Ascending aorta (tissue), 2 donors: ENCODE measurements at places on chromosomes 12 and 14.

GRCh38 chr14:64509036-64509435, 4.5 kb downstream of the ZBTB1 start:
- no peak overlapping the region for H3K4me3 ChIP-seq
- H3K27me3 ChIP-seq = no peaks in the 10 kb centered on the region
- no peak overlapping the region for H3K27ac ChIP-seq
- H3K36me3 ChIP-seq = no peaks in the 10 kb centered on the region
- peaks cover 3% of the 10 kb centered on the region for H3K4me1 ChIP-seq

DNA sequence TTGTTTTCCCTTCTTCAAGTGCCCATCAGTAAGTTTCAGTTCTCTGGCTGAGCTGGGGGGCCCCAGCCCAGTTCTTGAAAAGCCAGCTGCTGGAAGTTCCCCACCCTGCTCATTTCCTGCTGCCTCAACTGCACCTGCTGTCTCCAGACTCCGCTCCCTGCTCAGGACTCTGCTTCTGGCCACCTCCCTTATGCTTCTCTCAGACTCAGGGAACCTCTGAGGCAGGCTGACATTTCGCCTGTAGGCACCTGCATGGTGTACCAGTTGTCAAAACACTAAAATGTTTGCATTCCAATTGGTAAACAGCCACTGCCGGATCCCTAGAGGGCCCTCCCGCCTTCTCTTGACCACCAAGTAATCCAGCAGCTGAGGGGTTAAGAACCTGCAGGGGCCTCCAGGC, 136.5 kb upstream of the VRK1 start:
- no peak overlapping the region for H3K4me3 ChIP-seq
- no peaks in the 10 kb centered on the region for H3K4me1 ChIP-seq
- DNase-seq = no peak

GRCh38 chr12:54463034-54463433, 10.4 kb downstream of the GTSF1 start:
- H3K36me3 ChIP-seq = no peaks in the 10 kb centered on the region
- no peak overlapping the region for H3K27ac ChIP-seq
- no peaks in the 10 kb centered on the region for H3K4me1 ChIP-seq
- no peaks in the 10 kb centered on the region for H3K27me3 ChIP-seq

GRCh38 chr12:90262251-90262650, 553.6 kb upstream of the ATP2B1 start:
- no peak overlapping the region for H3K4me3 ChIP-seq
- H3K4me1 ChIP-seq = no peaks in the 10 kb centered on the region
- H3K36me3 ChIP-seq = no peaks in the 10 kb centered on the region
- no peaks in the 10 kb centered on the region for H3K27me3 ChIP-seq
- no peak overlapping the region for H3K27ac ChIP-seq

GRCh38 chr12:108079721-108080120, 49.4 kb upstream of the WSCD2 start:
- H3K36me3 ChIP-seq = no peaks in the 10 kb centered on the region
- no peaks in the 10 kb centered on the region for H3K4me1 ChIP-seq
- no peak overlapping the region for H3K4me3 ChIP-seq
- no peak for DNase-seq

GRCh38 chr12:120229071-120229486, 28.2 kb upstream of the RPLP0 start:
- peaks cover 11% of the 10 kb centered on the region for H3K36me3 ChIP-seq
- H3K27ac ChIP-seq = peak overlapping the region; percentile 90
- no peak for DNase-seq

GRCh38 chr12:51868821-51869495, 18.9 kb upstream of the ANKRD33 start:
- no peak for DNase-seq
- no peak overlapping the region for H3K27ac ChIP-seq
- H3K4me3 ChIP-seq = peak overlapping the region; percentile 65
- peaks cover 11% of the 10 kb centered on the region for H3K4me1 ChIP-seq
- no peaks in the 10 kb centered on the region for H3K36me3 ChIP-seq

DNA sequence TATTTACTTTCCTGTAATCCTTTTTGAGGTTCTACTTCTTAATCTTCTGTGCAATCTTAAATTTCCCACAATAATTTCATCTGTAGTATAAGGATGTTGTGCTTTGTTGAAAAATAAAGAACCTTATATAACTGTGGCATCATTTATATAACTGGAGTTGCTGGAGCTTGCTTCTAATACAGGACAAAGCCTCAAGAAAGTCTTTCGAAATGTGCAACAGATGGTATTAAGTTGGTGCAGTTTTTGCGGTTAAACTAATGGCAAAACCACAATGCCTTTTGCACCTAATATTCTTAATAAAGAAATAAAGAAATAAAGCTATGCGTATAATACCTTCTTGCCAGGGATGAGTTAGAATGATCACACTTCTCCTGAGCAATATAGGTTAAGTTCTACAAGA, 180.0 kb downstream of the KITLG start:
- no peaks in the 10 kb centered on the region for H3K27me3 ChIP-seq
- H3K4me3 ChIP-seq = no peak overlapping the region
- no peaks in the 10 kb centered on the region for H3K36me3 ChIP-seq
- no peak overlapping the region for H3K27ac ChIP-seq

DNA sequence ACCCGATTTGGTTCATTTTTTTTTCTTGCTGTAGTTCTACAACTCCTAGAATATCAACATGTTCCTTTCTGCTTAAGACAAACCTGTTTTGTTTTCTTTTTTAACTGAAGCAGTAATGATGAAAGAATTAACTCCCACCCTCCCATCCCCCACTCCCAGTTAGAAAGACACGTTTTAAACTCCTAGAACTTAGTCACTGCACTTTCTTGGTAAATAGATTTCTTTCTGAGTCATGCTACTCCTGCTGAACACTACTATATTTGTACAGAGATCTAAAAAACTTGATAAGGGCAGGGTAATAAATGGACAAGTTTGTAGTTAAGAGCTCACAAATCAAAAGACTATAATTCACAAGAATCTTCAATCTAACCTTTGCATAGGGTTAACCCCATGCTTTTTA, 118.9 kb upstream of the PTPRB start:
- H3K4me1 ChIP-seq = no peaks in the 10 kb centered on the region
- H3K27ac ChIP-seq = no peak overlapping the region
- DNase-seq = no peak
- no peaks in the 10 kb centered on the region for H3K36me3 ChIP-seq
- H3K27me3 ChIP-seq = no peaks in the 10 kb centered on the region

DNA sequence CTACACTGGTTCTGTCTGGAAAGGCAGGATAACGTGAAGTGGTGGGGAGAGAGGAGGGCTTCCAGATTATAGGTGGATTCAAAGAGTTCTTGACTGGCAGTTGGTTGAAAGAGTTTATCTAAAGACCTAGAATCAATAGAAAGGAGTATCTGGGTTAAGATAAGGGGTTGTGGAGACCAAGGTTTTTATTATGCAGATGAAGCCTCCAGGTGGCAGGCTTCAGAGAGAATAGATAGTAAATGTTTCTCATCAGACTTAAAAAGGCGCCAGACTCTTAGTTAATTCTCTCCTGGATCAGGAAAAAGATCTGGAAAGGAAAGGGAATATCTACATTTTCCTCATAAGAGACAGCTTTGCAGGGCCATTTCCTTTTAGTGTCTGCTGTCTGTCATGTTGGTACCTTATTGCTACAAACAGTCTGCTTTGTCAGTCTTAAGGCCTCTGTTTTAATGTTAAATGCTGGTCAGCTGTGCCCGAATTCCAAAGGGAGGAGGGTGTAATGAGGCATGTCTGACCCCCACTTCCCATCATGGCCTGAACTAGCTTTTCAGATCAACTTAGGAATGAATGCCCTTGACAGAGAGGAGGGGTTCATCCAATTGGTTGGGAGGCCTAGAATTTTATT, 401.3 kb downstream of the FUT8 start:
- no peaks in the 10 kb centered on the region for H3K27me3 ChIP-seq
- no peaks in the 10 kb centered on the region for H3K36me3 ChIP-seq
- H3K4me1 ChIP-seq = no peaks in the 10 kb centered on the region
- H3K27ac ChIP-seq = no peak overlapping the region
- H3K4me3 ChIP-seq = no peak overlapping the region
- no peak for DNase-seq

GRCh38 chr14:87434680-87435079, 558.3 kb downstream of the GALC start:
- H3K4me3 ChIP-seq = no peak overlapping the region
- H3K36me3 ChIP-seq = no peaks in the 10 kb centered on the region
- H3K27me3 ChIP-seq = no peaks in the 10 kb centered on the region
- DNase-seq = no peak
- H3K4me1 ChIP-seq = no peaks in the 10 kb centered on the region

DNA sequence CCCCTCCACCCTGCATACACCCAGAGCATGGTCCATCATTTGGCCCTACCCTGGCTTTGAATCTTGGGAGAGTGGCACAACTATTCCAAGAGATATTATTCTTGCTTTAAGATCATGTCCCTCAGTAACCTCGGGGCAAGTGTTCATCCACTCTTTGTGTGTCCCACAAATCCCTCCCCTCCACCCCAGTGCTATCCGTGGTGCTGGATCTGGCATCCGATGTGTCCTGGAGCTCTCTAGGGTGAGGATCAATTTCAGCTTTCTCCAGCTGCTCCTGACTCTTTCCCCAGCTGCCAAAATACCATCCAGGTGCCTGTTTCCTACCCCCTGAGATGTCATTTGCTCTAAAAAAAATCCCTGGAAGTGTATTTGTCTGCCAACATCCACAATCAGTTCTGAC, 64.8 kb upstream of the CMKLR1 start:
- no peak overlapping the region for H3K27ac ChIP-seq
- H3K4me1 ChIP-seq = peaks cover 3% of the 10 kb centered on the region
- no peaks in the 10 kb centered on the region for H3K27me3 ChIP-seq
- no peaks in the 10 kb centered on the region for H3K36me3 ChIP-seq
- no peak for DNase-seq

- no peak overlapping the region for H3K27ac ChIP-seq
- H3K27me3 ChIP-seq = no peaks in the 10 kb centered on the region
- H3K4me3 ChIP-seq = no peak overlapping the region
- no peak for DNase-seq
- H3K36me3 ChIP-seq = no peaks in the 10 kb centered on the region
These were observed 42.4 kb upstream of the EGLN3 start for GRCh38 chr14:33993246-33993645.

DNA sequence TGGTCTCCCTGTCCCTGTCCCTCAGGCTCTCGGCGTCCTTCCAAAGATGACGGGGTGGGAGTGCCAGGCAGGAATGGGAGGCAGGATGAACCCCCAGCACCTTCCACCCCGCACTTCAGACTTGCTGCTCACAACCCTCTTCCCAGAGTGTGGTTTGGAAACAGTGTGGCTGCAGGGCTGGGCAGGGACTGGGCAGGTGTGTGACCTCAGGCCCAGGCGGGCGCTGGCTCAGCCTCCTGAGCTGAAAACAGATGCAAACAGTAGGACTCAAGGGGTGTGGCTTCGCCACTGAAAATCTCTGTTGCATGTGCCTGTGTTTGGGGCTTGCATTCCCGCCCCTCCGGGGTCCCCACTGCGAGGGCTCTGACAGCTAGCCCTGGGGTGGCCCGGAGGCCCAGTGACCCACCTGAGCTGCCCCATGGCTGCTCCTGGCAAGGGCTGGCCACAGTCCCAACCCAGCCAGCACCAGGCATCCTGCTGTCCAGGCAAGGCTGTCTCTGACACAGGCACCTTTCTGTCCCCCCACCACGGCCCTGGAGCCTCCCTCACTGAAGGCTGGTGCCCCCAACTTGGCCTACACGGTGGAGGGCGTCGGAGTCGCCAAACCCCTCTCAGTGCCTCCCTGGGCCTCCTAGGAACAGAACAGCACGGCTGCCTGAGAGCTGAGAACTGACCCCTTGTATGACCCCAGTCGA, 46.1 kb downstream of the BEGAIN start:
- H3K4me1 ChIP-seq = no peaks in the 10 kb centered on the region
- H3K4me3 ChIP-seq = no peak overlapping the region
- no peaks in the 10 kb centered on the region for H3K27me3 ChIP-seq
- no peak overlapping the region for H3K27ac ChIP-seq
- no peak for DNase-seq

GRCh38 chr12:50518090-50518489, 13.3 kb downstream of the DIP2B start:
- H3K4me1 ChIP-seq = peaks cover 4% of the 10 kb centered on the region
- no peak overlapping the region for H3K27ac ChIP-seq
- no peaks in the 10 kb centered on the region for H3K27me3 ChIP-seq
- H3K36me3 ChIP-seq = no peaks in the 10 kb centered on the region
- H3K4me3 ChIP-seq = no peak overlapping the region

DNA sequence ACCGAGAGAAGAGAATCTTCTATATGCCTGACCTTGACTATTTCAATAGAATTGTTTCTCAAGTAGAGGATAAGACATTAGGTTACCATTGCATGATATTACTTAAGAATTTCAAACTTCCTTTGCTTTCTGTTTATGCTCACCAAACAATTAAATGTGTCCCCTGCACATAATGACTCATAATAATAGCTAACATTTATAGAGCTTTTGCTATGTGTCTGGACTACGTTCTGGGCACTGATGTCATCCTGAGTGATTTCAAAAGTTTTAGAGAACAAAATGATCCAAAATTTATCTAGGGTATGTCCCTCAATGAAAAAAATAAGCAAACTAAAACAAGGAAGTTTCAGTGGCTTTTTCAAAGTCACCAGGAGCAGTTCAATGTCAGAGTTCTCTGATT, 38.8 kb downstream of the SLC15A5 start:
- H3K4me3 ChIP-seq = no peak overlapping the region
- H3K27ac ChIP-seq = no peak overlapping the region
- no peaks in the 10 kb centered on the region for H3K27me3 ChIP-seq
- no peaks in the 10 kb centered on the region for H3K36me3 ChIP-seq

- peak; percentile 56 for DNase-seq
- no peaks in the 10 kb centered on the region for H3K27me3 ChIP-seq
- H3K27ac ChIP-seq = no peak overlapping the region
These were observed 319 bp downstream of the GALNT6 start for GRCh38 chr12:51390891-51391282.

DNA sequence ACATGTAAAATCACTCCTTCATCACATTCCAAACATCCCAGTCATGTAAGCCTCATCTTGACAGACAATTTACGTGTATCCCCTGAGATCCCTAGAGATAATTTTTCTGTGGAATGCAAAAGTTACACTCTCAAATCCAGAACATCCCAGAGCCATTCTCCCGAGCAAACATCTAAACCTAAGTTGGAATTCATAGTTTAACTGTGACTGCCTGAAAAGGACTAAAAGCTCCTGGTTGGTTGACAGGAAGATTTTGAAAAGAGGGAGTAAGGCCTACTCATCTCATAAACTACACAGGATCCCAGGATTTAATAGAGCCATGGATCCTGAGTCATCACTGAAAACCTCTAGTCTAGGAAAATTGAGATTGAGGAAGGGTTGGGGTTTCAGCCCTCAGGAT, 123.6 kb downstream of the SCN8A start:
- no peak overlapping the region for H3K4me3 ChIP-seq
- no peaks in the 10 kb centered on the region for H3K27me3 ChIP-seq
- no peak overlapping the region for H3K27ac ChIP-seq
- no peak for DNase-seq
- no peaks in the 10 kb centered on the region for H3K4me1 ChIP-seq

- H3K4me3 ChIP-seq = no peak overlapping the region
- no peak for DNase-seq
These were observed 43.5 kb upstream of the KCNA5 start for GRCh38 chr12:5000204-5000603.

DNA sequence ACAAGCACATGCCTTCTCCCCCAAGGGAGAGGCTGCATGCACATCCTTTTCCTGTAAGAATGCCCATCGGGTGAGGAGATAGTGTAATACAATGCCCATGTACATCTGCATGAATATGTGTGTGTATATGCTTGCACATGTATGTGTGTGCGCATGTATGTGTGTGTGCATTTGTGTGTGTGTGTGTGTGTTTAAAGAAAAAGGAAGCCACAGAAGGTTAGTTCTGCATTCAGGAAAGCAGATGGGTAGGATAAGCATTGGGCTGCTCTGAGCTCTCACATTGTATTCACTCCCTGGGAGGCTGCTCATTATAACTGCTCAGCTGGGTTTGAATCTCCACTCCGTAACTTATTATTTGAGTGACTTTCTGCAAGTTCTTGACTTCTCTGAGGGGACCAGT, 74.3 kb downstream of the GALNT8 start:
- H3K4me1 ChIP-seq = no peaks in the 10 kb centered on the region
- no peaks in the 10 kb centered on the region for H3K36me3 ChIP-seq
- no peak overlapping the region for H3K4me3 ChIP-seq
- no peak for DNase-seq
- no peaks in the 10 kb centered on the region for H3K27me3 ChIP-seq
- H3K27ac ChIP-seq = no peak overlapping the region
